ENCODE measurements at places on chromosomes 5 and 9.

DNA sequence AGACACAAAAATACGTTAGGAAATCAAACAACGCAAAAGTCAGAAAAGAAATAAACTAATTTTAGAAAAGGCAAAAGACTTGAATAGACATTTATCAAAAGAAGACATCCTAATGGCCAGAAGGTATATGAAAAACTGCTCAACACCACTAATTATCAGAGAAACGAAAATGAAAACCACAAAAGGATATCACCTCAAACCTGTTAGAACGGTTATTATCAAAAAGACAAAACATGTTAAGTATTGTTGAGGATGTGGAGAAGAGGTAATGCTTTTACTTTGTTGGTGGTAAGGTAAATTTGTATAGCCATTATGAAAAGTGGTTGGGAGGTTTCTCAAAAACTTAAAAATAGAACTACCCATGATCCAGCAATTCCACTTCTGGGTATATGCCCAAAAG lies 230.0 kb upstream of the RGMB start:
- DNase-seq, result no peak

GRCh38 chr5:172724242-172725183 lies 46.5 kb downstream of the DUSP1 start:
- no peak for DNase-seq

GRCh38 chr5:143218517-143219170 lies 184.8 kb downstream of the NR3C1 start:
- no peak for DNase-seq

DNA sequence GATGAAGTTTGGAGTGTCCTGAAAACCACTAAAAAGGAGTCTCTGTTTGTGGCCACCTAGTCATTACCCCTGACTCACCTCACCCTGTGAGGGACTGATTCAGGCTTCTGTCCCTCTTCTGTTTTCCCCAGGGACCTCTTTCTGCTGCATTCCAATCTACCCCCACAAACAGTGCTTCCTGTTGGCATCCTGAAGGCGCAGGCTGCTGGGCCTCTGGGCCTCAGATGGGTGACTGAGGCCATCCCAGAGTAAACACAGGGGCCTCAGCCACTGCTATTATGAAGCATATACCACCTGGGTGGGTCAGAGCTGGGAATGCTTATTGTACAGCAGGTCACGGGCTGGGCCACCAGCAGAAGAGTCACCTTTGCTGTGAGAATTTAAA lies 20.0 kb downstream of the MORN5 start:
- no peak for DNase-seq

- DNase-seq, result no peak
These were observed 1.7 kb upstream of the AGTPBP1 start for GRCh38 chr9:85743275-85744128.

DNA sequence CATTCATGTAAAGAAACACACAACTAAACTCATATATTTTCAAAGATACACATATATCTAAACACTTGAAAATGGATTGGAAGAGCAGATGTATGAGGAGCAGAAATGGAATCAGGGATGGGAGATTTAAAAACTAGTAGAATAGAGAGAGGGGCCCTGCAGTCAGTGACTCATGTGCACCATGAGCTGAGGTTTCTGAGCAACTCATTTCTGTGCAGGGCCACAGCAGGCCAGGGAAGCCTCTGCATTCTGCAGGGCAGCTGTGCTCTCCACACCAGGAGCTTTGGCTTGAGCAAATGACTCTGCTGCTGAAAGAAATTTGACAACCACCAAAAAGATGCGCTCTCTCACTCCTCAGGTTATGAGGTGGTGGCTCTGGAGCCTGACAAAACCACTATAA lies 27.1 kb downstream of the LHX6 start:
- no peak for DNase-seq

DNA sequence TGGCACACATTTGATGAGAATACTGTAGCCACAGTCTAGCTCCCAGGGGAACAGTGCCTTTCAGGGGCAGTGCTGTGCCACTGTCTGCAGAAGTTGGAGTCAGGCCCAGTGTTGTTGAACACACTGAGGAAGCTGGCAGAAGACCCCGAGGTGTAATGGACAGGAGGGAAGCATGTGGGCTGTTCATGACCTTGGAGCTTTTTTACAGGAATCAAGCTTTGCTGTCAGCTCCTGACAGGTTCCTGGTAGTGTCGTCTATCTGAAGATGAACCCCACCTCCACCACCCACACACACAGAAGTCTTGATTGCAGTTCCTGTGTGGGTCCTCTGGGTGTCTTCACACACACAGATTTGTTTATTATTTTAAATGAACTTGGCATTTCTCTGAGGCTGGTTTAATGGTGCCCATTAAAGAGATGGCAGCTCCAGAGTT lies 40.3 kb upstream of the TNFAIP8 start:
- DNase-seq, result no peak

- no peak for DNase-seq
These were observed 62.8 kb downstream of the GABRB2 start for GRCh38 chr5:161483721-161484120.

GRCh38 chr5:157915638-157916037 lies 56.7 kb upstream of the CLINT1 start:
- DNase-seq, result no peak

DNA sequence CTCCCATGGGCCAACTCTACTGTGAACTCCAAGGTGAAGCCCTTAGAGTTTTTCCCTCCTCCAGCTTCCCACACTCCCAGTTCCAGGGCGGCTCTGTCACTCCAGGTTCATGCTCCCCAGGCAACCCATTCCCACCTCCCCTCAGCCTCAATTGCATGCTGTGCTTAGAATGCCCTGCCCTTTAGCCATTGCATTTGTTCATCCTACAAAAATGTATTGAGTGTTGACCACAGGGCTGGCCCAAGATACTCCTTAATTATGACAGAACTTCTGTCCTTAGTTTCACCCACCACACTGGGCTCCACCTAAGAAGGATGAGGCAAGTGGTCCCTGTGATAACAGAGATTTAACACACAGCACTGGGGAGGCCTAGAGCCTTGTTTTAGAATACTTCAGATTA lies 236.1 kb downstream of the ADAMTSL1 start:
- no peak for DNase-seq

DNA sequence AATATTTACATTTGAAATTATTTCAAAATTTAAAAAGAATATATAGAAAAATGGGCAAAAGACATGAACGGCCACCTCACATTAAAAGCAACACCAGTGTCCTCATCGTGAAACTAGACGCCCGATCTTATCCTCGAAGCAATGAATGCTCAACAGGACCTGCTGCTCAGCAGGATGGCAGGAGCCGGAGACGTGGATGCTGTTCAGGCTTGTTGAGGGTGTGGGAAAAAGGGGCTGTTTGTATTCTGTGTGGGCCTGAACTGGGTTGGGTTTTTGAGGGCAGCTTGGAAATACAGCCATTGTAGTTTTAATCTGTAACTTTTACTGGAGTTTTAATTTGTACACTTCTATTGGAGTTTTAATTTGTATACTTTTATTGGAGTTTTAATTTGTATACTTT lies 20.3 kb downstream of the EXOC3 start:
- no peak for DNase-seq

DNA sequence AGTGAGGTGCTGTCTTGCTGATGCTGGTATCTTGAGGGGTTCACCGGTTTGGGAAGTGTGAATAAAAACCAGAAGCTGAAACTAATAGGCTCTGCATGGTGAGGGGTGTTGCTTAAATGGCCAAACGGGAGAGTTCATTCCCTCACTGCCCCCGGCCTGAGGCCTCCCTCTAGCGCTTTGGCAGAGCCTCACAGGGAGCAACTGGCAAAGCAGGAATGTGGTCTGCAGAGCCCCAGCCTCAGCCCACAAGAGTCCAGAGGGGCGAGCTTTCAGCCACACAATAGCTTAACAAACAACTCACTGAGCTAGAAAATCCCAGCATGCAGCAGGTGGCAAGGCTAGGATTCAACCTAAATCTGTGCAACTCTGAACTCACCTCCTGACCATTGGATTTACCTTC lies 234.8 kb downstream of the MED10 start:
- no peak for DNase-seq

DNA sequence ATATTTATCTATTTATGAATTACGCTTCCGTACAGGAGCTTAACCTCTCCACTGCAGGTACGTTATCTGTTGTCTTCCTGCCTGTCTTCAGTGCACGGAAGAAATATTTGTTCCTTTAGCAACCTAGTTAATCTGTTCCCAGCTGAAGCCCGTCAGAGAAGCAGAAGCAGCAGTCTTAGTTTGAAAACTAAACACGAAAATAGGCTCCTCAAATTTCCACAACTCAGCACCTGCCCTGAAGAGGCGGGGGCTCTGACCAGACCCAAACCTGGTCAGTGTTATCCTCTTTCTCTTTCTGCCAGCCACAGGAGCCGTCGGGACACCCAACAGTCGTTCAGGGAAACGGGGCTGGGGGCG lies 462 bp downstream of the NUDCD2 start:
- no peak for DNase-seq

DNA sequence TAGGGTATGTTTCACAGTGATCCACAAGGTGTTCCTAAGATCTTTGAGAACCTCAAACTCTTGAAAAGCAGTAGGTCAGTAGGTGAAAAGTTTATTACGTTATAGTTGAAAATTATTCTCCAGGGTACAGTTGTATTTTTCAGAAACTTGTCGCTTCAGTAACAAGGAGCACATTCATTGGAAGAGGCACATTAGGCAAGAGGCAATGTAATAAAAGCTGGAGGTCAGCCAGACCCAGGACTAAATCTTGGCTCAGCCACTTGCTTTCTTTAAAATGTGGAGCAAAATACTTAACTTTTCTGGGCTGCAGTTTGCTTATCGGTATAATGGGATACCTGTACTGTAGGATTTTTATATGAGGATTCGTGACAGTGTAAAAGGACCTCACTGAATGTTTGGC lies 45.6 kb downstream of the TLE4 start:
- DNase-seq, result no peak

GRCh38 chr9:87854580-87854955 lies 28.1 kb upstream of the SPATA31E1 start:
- DNase-seq, result no peak

DNA sequence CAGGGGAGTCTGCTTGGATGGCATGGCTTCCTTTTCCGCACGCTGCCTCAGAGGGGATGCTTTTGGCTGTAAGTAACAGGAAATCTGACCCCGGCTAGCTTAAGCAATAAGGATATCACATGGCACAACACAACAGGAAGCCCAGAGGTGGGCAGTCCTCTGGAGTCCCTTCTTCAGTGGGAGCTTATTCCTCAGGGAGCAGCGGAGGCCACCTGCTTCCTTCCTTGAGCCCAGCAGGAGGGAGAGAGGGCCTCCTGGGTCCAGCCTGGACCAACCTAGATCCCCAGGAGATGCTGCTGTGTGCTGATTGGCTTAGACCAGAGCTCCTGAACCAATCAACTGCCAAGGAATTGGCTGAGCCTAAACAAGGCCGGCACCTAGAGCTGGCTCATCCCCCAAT lies 66.3 kb downstream of the C9orf50 start:
- DNase-seq, result no peak

DNA sequence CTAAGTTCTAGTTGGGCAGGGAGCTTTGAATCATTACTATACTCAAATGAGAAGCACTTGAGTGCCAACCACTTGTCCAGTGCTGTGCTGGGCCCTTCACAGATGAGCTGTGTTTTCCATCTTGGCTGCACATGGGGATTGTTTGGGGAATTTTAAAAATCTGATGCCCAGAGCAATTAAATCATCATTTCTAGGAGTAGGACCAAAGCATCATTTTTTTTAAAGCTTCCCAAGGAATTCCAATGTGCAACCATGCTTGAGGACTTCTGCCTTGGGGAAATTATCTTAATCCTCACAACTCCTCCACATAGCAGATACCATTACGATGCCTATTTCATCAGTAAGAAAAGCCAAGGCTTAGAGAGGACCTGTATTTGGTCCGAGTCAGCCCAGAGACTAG lies 131.4 kb downstream of the TMEM174 start:
- no peak for DNase-seq

DNA sequence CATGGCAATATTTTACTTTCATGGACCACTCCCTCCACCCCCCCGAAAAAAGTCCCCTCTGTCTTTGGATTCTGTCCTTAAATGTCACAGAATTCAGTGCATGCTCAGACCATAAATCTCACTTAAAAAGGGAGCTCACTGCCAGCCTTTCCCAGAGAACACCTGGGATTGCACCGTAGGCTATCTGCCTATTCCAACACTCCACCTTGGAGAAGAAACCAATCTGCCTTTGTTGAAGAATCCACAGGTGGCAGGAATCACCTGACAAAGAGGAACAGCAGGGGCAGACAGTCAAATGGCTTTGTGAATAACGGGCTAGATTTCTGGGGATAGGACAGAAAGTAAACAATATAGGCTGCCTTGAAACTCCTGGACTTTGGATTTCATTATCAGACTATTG lies 306.7 kb upstream of the BRINP1 start:
- DNase-seq, result no peak

GRCh38 chr5:42599106-42599505 lies 157.5 kb upstream of the CCDC152 start:
- no peak for DNase-seq

GRCh38 chr5:124935065-124935464 lies 188.6 kb upstream of the ZNF608 start:
- no peak for DNase-seq

DNA sequence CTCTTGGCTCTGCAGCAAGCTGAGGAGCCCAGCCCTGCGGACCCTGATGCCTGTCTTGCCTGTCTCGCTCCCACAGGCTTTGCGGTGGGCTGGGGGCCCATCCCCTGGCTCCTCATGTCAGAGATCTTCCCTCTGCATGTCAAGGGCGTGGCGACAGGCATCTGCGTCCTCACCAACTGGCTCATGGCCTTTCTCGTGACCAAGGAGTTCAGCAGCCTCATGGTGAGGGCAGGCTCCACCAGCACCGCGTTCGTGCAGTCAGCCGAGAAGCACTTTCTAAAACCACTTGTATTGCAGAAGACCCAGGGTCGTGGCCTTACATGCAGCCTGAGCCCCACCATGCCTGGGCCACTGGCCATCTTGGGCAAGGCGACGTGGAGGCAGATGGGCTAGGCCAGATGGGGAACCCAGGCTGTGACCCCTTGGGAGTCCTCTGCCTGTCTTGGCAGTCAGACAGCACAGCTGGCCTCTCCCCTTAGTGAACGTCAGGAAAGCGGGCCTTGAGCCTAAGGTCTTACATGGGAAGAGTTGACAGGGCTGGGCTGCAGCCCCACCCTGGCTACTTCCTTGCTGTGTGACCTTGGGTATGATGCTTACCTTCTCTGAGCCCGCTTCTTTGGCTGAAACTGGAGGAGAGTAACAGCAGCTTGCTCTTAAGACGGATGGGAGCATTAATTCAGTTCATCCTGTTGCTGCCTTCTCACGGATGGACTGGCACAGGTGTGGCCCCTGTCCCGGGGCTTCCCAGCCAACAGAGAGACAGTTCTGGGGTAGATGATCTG lies 8.6 kb downstream of the SLC2A8 start:
- no peak for DNase-seq

DNA sequence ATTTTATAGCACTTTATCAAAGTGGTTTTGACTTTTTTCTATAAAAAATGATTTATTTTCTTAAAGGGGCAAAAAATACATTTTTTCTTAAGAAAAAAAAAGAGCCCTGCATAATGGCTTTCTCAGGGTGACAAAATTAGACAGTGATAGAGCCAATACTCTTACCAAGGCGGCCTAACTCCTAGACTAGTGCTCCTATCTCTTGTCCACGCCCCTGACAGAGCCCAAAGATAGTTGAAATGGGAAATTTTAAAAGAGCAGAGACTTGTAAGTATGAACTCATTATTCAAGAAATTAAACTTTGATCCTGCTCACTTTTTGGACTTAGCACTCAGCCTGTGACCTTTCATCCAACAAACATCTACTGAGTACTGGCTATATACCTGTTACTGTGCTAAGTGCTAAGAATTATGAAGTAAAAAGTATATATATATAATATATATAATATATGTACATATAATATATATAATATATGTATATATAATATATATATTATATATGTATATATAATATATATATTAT lies 1.2 kb downstream of the INVS start:
- no peak for DNase-seq

GRCh38 chr5:139708434-139708861 lies 60.3 kb downstream of the CXXC5 start:
- no peak for DNase-seq
